ENCODE measurements at places on chromosomes 6 and 20. TPM values are rescaled to one million over a fixed set of nuclear protein-coding genes. Genes with fewer than 3 reads are reported as not detected.
A peak's percentile ranks its signal among the peaks of the same experiment; 100 is the strongest.

Gene TNFRSF6B
- total RNA-seq = 6.2 TPM

Gene SLPI
- not detected for total RNA-seq

- DNase-seq = no peak
These were observed 420.9 kb upstream of the PLCB4 start for GRCh38 chr20:8647961-8648441.

DNA sequence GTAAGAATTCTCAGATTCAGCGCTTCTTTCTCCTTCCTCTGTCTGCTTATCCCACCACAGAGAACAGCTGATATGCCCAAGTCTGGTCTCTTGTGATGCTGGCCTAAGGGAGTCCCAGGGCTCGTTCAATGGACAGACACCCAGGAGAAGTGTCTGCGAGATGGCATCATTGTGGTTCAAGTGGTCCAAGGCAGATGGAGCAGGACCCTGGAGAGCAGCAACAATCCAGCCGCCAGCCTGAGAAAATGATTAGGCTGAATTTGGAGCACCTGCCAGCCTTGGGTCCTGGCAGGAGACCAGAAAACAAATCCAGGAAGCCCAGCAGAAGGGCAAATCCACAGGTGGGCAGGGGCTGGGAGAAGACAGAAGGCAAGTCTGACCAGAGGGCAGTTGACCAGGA is 145.8 kb downstream of the PTPRT start:
- DNase-seq = no peak

GRCh38 chr6:103983011-103983410 is 876.7 kb downstream of the HACE1 start:
- DNase-seq = no peak

GRCh38 chr6:127907960-127908640 is 7.2 kb upstream of the THEMIS start:
- no peak for DNase-seq

GRCh38 chr20:57175397-57176010 is 90.9 kb downstream of the BMP7 start:
- no peak for DNase-seq

DNA sequence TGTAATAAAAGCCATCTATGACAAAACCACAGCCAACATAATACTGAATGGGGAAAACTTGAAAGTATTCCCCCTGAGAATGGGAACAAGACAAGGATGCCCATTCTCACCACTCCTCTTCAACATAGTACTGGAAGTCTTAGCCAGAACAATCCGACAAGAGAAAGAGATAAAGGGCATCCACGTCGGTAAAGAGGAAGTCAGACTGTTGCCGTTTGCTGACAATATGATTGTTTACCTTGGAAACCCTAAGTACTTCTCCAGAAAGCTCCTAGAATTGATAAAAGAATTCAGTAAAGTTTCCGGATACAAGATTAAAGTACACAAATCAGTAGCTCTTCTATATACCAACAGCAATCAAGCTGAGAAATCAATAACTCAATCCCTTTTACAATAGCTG is 14.0 kb upstream of the RUNX2 start:
- DNase-seq = no peak

DNA sequence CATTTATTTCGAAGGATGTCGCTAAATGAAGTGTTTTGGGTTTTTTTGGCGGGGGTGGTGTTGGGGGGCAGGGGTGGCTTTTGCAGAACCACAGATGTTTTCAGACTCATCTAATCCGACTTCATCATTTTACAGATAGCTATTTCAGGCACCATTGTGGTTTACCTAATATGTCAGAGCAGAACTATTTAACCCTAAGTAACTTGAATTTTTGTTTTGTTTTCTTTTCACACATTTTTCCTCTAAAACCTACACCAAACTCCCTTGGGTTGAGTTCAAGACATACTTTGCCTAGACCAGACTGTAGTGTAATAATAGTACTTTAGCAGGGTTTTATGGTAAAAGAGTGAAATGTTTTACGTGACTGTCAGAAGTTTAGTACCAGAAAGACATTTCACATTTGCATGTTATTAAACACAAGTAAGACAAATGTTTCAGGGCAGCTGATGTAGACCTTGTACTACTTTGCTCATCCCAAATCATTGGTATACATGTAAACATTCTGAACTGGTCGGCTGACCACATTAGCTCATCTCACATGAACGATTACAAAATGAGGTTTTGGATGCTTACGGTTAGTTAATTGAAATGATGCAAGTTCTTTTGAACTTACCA is 37.7 kb downstream of the MAP3K4 start:
- peak; percentile 84 for DNase-seq
